ENCODE measurements at places on chromosomes 2 and 18.

GRCh38 chr2:127183771-127184170 is 36.3 kb downstream of the CYP27C1 start:
- DNase-seq = no peak

DNA sequence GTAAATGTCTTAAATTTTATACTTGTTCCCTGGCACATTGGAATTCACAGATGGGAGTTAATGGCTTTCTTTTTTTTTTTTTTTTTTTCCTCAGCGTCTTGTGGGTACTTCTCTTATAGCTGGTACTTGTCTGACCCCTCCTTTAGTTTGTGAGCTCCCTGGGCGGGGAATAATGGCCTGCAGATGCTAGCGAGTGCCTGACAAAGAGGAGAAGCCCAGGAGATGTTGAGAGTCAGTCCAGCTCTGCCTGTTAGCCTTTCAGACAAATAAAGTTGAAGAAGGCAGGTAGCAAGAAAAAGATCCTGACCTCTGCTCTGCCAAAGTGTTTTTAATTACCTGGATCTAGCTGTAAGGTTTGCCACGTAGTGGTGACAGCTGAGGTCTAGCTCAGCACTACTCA is 6.6 kb downstream of the BCL2L11 start:
- no peak for DNase-seq

GRCh38 chr2:176421297-176422050 is 152.2 kb downstream of the MTX2 start:
- no peak for DNase-seq

DNA sequence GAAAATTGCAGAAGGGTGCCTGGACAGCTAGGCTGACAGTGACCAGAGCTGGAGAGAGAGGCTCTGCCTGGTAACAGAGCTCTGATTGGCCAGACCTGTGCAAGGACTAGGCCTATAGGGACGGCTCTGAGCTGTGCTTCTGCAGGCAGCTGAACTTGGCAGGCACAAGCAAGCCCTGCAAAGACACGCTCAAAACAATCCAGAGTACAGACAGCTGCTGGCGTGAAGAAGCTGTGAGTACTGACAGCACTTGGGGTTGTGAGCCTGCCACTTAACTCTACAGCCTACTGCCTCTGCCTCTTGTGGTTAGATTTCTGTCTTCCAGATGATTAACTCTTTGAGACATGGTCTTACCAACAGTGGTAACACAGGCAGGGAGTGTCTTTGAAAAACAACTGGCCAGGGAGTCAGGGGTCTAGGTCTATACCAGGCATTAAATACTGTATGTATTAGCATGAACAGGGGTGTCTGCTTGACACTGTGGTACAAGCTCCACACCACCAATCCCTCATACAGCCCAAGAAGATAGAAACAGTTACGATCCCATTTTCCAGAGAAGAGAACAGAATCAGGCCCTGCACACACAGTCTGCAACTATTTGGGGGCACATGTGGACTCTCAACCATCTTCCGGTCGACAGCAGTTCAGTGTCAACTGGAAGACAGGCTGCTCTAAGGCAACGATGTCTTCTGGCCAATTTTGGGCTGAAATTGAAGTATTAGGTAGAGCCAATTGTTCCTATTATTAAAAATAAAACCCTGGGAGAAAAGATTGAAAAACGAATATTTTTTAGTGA is 568.4 kb downstream of the TNS1 start:
- DNase-seq = no peak

DNA sequence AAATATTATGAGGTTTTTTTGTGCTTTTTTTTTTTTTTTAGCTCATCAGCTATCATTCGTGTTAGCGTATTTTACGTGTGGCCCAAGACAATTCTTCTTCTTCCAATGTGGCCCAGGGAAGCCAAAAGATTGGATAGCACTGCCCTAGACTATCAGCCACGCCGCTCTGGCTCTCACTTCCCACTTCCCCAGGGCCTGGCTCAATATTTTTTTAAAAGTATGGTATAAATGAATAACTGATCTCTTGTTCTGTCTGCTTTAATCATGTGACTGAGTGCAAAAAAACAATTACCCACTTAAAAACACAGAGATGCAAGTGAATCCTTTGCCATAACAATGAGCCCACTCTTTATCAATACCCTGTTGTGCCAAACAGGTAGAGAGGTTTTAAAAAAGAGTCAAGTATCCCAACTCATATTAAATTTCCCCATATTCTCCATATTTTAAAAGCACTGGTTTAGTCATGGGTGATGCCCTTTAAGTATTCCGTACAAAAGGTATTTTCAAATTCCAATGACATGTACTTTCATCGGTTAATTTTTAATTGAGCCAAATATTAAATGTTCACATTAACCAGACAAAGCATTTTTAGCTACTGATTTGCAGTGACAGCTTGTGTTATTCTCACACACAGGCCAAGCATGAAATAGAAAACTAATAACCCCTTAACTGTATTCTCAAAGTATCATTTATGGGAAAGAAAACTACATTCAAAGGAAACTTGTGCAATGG is 12.6 kb downstream of the BCL2 start:
- no peak for DNase-seq
